Endothelial cell of umbilical vein (primary cell): ENCODE measurements at places on chromosomes 1 and 21. TPM values are rescaled to one million over a fixed set of nuclear protein-coding genes. Genes with fewer than 3 reads are reported as not detected.

DNA sequence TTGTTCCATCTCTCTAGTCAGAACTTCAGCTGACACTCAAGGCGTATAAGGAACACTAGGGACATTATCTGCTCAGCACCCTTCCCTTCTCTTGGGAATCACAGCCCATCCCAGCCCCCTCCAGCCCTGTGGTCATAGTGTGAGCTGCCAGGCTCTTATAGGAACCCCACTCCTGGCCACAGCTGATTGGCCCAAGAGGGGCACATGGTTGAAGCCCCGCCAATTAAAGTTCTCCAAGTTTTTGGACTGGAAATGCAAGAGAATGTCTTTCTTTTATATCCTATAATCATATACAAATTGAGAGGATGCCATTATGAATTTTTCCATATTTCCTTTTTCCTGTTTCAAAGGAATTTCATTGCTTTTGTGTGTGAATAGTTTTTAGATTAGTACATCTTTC lies 40.7 kb downstream of the FOXO6 start:
- peaks cover 2% of the 10 kb centered on the region for H3K4me1 ChIP-seq
- H3K36me3 ChIP-seq = no peaks in the 10 kb centered on the region
- no peak overlapping the region for H3K27ac ChIP-seq
- no peak for DNase-seq
- H3K27me3 ChIP-seq = no peaks in the 10 kb centered on the region
- H3K4me3 ChIP-seq = no peak overlapping the region

The CRABP2 gene
- total RNA-seq = 1.0 and 2.6 TPM in 2 replicates

The FAM89A gene
- 13.6 and 24.0 TPM in 2 replicates for total RNA-seq

DNA sequence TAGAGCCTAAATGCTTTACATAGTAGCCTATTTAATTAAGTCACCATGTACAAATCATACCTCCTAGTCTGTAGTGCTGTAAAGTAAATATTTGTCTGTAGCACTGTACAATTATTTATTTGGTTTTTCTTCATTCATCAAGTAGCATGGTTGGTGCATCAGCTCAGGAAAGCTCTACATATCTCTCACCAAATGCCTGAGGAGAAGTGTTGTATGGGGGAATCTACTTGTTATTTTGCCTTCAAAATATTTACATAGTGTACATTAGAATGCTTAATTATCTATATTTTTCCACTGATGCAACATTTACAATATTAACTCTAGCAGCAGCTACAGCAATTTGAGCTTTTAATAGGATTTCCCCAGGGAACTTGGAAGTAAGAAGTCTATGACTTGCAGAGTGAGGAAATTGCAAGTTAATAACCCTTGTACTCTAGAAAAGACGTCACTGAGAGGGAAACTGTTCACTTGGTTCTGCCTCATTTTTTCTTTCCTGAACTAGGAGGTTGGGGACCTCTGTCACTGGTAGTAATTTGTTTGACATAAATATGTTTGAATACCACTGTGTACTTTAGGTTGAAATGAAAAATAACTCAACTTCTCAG lies 207.4 kb downstream of the PDE4B start:
- H3K4me1 ChIP-seq = no peaks in the 10 kb centered on the region
- no peak for DNase-seq
- H3K4me3 ChIP-seq = no peak overlapping the region
- H3K27me3 ChIP-seq = no peaks in the 10 kb centered on the region

GRCh38 chr1:24206516-24207394 lies 19.7 kb upstream of the IFNLR1 start:
- no peaks in the 10 kb centered on the region for H3K27me3 ChIP-seq
- no peak overlapping the region for H3K4me3 ChIP-seq
- H3K4me1 ChIP-seq = no peaks in the 10 kb centered on the region
- no peak overlapping the region for H3K27ac ChIP-seq
- DNase-seq = no peak

The HPCAL4 gene
- not detected in 2 replicates for total RNA-seq

DNA sequence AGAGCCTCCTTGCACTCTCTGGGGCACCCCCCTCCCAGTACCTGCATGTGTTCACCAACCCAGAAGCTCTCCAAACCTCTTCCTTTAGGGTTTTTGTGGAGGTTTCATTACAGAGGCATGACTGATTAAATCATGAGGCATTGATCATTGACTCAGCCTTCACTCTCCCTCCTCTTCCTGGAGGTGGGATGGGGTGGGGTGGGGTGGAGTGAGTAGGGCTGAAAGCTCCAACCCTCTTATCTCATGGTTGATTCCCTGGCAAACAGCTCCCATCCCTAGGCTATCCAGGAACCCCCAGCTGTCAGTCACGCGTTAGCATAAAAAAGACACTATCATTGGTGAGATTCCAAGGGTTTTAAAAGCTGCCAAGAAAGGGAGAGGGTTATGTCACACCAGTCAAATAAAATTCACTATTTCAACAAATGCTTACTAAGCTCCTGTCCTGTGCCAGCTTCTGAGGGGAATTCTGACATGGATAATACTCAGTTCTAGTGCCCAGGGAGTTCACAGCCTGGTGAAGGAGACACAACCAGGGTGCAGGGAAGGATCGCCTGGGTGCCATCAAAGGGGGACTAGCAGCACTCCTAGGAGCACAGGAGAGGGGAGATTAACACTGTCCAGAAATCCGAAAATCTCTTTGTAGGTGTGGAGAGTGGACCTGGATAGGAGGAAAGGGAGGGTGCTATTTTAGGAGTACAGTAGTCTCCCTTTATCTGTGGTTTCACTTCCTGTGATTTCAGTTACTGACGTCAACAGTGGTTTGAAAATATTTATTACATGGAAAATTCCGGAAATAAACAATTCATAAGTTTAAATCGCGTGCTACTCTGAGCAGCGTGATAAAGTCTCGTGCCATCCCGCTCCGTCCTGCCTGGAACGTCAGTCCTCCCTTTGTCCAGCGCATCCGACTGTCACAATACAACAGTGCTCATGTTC lies 6.8 kb upstream of the IL24 start:
- peaks cover 3% of the 10 kb centered on the region for H3K27me3 ChIP-seq
- H3K36me3 ChIP-seq = no peaks in the 10 kb centered on the region
- H3K4me1 ChIP-seq = no peaks in the 10 kb centered on the region

- H3K4me3 ChIP-seq = no peak overlapping the region
- H3K36me3 ChIP-seq = no peaks in the 10 kb centered on the region
- DNase-seq = no peak
- no peaks in the 10 kb centered on the region for H3K27me3 ChIP-seq
Measured at GRCh38 chr1:237205400-237206064, 163.5 kb downstream of the RYR2 start.

The LRRC8C gene
- total RNA-seq = 40.6 and 51.5 TPM in 2 replicates

- H3K27me3 ChIP-seq = no peaks in the 10 kb centered on the region
- no peak for DNase-seq
- peaks cover 16% of the 10 kb centered on the region for H3K36me3 ChIP-seq
Measured at GRCh38 chr1:208170252-208170651, 73.9 kb downstream of the PLXNA2 start.

DNA sequence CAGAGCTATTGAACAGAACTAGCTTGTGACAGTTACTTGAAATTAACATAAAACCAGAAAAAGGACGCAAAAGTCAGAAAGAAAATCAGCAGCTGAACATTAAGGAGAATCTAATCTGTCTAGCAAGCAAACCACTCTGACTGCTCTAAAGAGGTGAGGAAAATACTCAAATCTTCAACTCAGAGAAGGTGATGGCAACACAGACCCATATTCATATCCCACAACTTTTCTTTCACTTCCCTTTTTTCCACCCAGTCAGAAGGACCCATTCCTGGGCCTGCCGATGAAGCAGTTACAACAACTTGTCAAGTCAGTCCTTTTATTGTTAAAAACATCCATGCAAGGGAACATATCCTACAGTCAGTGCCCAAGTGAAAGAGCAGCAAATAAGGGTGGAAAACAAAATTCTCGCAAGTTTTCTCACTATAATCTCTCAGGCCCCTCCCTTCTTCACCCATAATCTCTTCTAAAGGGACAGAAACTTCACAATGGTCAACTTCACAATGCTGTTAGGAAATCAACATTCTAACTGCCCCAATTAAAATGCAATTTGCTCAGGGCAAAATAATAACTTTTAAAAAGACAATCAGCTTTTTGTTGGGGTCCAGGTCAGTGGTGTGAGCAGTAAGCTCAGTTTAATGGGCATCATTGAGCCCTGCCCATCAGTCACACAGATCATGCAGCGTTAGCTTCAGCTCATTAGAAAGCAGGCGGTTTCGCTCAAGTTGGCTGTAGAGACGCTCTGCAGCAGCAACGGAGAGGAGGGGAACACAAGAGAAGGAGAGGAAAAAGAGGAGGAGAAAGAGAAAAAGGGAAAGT lies 3.6 kb upstream of the NUP210L start:
- DNase-seq = no peak
- H3K4me1 ChIP-seq = peaks cover 22% of the 10 kb centered on the region
- no peak overlapping the region for H3K27ac ChIP-seq
- peaks cover 20% of the 10 kb centered on the region for H3K36me3 ChIP-seq
- H3K4me3 ChIP-seq = no peak overlapping the region
- no peaks in the 10 kb centered on the region for H3K27me3 ChIP-seq

The PCSK9 gene
- total RNA-seq = 0.23 and 0.35 TPM in 2 replicates

The CCDC30 gene
- 1.5 and 2.9 TPM in 2 replicates for total RNA-seq

GRCh38 chr1:109975718-109976117 lies 8.8 kb upstream of the AHCYL1 start:
- H3K27me3 ChIP-seq = no peaks in the 10 kb centered on the region
- H3K4me1 ChIP-seq = peaks cover 30% of the 10 kb centered on the region
- H3K27ac ChIP-seq = no peak overlapping the region
- H3K4me3 ChIP-seq = no peak overlapping the region

GRCh38 chr21:44013380-44014088 lies 1.4 kb downstream of the TRAPPC10 start:
- DNase-seq = peak; percentile 37
- no peaks in the 10 kb centered on the region for H3K36me3 ChIP-seq
- peaks cover 17% of the 10 kb centered on the region for H3K4me1 ChIP-seq
- no peaks in the 10 kb centered on the region for H3K27me3 ChIP-seq
- peak overlapping the region; percentile 78 for H3K27ac ChIP-seq

GRCh38 chr1:941588-942383 lies 17.3 kb downstream of the NOC2L start:
- no peak overlapping the region for H3K27ac ChIP-seq
- H3K27me3 ChIP-seq = peaks cover 7% of the 10 kb centered on the region
- peaks cover 12% of the 10 kb centered on the region for H3K4me1 ChIP-seq
- no peak overlapping the region for H3K4me3 ChIP-seq
- DNase-seq = peak; percentile 16

The NLRP3 gene
- 0.07 and 0.24 TPM in 2 replicates for total RNA-seq

DNA sequence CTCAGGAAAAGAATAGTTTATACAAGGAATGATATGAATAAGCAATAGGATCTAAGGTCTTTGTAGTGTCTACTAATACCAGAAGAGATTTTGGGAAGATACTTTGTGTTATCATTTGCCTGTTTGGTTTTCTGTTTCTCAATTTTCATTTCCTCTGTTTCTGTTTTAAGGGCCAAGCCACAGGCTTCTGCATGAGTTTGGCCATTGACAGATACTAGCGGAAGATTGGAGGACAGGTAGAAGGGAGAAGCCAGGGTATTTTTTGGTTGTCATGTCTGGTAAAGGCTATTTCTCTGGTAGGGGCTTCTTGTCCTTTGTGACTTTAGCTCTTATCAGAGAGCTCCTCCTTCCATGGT lies 51.4 kb downstream of the HS2ST1 start:
- H3K4me1 ChIP-seq = no peaks in the 10 kb centered on the region
- DNase-seq = no peak
- no peak overlapping the region for H3K27ac ChIP-seq
- H3K4me3 ChIP-seq = no peak overlapping the region
- H3K36me3 ChIP-seq = no peaks in the 10 kb centered on the region
- no peaks in the 10 kb centered on the region for H3K27me3 ChIP-seq

DNA sequence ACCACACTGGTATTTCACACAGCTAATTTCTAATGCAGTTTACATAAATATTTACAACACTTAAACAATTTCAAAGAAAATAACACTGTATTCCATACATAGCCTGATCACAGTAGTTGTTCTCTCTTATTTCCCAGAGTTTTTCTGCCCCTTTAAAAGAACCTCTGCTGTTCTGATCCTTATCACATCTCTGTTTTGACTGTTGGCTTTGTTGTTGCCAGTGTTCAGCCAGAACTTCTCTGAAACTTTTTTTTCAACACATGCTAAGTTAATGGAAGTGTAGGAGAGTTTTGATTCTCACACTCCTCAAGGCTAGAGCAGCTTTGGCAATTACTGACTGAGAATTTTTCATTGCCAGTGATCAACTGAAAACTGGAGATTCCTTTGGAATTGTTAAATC lies 11.1 kb downstream of the SELE start:
- peaks cover 5% of the 10 kb centered on the region for H3K27me3 ChIP-seq
- DNase-seq = peak; percentile 40
- H3K4me1 ChIP-seq = no peaks in the 10 kb centered on the region
- no peak overlapping the region for H3K27ac ChIP-seq
- no peaks in the 10 kb centered on the region for H3K36me3 ChIP-seq
- no peak overlapping the region for H3K4me3 ChIP-seq

The KLF17 gene
- total RNA-seq = not detected in 2 replicates

GRCh38 chr1:1441002-1441888 lies 5.8 kb downstream of the VWA1 start:
- H3K4me3 ChIP-seq = no peak overlapping the region
- H3K27ac ChIP-seq = no peak overlapping the region
- DNase-seq = peak; percentile 37
- H3K4me1 ChIP-seq = no peaks in the 10 kb centered on the region

DNA sequence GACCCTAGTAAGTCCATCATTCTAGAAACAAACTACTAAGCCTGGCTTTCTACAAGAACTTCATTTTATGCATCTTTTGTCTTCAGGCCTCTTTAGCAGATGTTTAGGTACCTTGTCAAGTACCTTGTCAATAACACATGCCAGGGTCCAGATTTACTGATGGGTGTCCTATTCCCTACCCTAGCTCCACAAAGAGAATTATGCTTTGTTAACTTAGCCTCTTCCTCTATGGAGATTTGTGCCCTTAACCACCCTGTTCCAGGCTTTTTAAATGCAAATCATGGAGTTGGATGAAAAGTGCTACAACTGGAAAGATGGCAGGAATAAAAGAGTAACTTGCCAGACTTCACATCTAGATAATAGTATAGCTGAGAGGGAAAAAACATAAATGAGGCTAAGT lies 42.7 kb downstream of the SPATA46 start:
- no peaks in the 10 kb centered on the region for H3K27me3 ChIP-seq
- no peak overlapping the region for H3K4me3 ChIP-seq
- H3K4me1 ChIP-seq = no peaks in the 10 kb centered on the region

- H3K27me3 ChIP-seq = no peaks in the 10 kb centered on the region
- no peak overlapping the region for H3K27ac ChIP-seq
- no peaks in the 10 kb centered on the region for H3K36me3 ChIP-seq
- H3K4me1 ChIP-seq = no peaks in the 10 kb centered on the region
- H3K4me3 ChIP-seq = no peak overlapping the region
Measured at GRCh38 chr1:97824624-97825023, 96.2 kb downstream of the DPYD start.

GRCh38 chr1:118783095-118783758 lies 204.9 kb downstream of the TBX15 start:
- H3K4me1 ChIP-seq = no peaks in the 10 kb centered on the region
- H3K4me3 ChIP-seq = no peak overlapping the region
- no peak for DNase-seq
- no peaks in the 10 kb centered on the region for H3K27me3 ChIP-seq
- no peak overlapping the region for H3K27ac ChIP-seq

The FCRL1 gene
- not detected in 2 replicates for total RNA-seq
